Brain pericyte (primary cell): ENCODE measurements at places on chromosomes 6 and 20.

DNA sequence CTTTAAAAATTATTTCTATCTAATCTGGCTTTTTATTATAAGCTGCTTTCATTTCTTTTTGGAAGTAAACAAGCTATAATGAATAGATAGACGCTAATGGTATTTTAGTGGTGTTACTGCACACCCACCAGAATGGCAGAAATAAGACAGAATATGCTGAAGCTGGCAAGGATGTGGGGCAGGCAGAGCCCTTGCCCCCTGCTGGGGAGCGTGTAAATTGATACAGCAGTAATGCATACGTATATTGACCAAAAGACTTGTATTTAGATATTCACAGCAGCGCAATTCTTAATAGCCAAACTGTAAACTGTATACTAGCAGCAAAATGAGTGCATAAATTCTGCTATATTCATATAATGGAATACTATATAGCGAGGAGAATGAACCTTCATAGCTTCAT lies 35.3 kb downstream of the TMEM181 start:
- DNase-seq = no peak

GRCh38 chr6:144482142-144482541 lies 197.0 kb downstream of the UTRN start:
- DNase-seq = peak; percentile 39

DNA sequence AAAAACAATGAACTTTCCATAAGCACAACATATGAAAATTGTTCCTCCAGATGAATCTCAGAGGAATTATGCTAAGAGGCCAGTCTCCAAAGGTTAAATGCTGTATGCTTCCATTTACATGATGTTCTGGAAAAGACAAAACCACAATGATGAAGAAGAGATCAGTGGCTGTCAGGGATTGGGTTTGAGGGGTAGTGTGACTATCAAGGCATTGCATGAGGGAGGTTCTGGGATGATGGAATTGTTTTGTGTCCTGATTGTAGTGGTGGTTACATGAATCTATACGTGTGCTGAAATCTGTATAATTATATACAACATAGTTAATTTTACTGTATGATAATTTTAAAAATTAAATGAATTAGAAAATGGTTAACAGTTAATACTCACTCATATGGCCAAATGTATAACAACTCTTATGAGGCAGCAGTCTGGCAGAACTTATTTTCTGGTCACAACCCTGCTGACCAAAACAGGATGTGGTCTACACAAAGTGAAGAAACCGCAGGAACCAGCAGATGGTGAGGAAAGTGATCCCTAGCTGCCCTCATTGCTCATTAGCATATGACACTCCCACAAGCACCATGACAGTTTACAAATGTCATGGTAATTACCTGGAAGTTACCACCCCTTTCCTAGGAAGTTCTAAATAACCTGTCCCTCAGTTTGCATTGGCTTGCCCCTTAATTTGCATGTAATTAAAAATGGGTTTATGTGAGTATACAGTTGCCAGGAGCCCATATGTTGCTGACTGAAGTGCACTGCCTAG lies 31.9 kb downstream of the NSFL1C start:
- DNase-seq = peak; percentile 31

DNA sequence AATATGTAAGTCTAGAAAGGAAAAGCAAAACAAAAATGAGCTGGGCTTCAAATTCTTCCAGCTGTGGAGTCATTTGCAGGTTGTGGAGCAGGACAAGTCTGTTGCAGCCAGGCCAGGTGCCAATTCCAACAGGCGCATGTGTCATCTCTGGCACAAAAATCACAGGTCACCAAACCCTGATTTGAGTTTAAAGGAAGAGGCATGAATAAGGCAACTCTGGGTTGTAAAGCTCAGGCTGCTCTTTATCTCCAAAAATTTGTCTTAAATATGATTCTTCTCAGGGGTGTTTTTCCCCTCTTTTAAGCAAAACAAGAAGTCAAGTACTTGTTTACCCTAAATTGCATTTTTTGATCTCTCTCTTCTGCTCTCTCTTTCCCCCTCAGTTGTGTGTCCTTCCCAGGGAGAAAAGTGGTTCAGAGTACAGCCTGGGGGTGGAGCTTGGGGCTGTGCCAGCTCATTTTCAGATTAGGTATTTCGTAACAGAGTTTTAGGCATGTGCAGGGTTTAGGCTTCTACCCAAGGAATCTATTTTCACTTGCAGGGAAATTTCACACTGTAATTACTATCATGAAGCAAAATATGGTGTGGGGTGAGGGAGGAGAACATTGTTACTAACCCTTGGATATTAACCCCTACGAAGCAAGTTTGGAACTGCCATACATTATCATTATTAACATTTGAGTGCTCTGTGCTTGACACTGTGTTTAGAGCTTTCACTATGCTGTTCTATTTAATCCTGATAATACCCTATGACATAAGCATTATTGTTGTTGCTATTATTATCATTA lies 8.3 kb upstream of the NCOA3 start:
- DNase-seq = no peak

DNA sequence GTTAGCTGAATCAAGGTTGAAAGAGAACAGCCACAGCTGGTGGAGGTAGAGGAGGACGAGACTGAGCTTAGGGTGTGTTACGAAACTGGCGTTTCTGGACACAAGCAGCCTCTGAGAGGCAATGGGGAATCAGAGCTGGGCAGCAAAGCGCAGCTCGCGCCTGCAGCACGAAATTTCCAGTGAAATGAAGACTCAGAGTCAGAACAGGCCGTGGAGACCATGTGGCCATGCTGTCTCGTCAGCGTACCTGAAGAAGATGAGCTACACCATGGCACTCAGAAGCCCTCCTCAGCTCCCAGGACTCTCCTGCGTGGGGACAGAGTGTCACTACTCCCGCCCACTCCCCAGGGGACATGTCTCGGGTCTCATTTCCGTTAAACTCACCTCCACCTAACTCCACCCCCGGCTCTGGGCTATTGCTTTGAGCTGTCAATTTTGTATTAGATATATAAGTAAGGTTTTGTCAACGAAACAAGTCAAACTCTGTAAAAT lies 256.9 kb downstream of the ERMARD start:
- no peak for DNase-seq

- DNase-seq = no peak
Observed at GRCh38 chr6:17432356-17432755, 39.0 kb downstream of the CAP2 start.
